NCI-H2227 treated with DMSO at 0.1 percent for 48 hours (cell line): ENCODE measurements at places on chromosomes 2 and 18.

DNA sequence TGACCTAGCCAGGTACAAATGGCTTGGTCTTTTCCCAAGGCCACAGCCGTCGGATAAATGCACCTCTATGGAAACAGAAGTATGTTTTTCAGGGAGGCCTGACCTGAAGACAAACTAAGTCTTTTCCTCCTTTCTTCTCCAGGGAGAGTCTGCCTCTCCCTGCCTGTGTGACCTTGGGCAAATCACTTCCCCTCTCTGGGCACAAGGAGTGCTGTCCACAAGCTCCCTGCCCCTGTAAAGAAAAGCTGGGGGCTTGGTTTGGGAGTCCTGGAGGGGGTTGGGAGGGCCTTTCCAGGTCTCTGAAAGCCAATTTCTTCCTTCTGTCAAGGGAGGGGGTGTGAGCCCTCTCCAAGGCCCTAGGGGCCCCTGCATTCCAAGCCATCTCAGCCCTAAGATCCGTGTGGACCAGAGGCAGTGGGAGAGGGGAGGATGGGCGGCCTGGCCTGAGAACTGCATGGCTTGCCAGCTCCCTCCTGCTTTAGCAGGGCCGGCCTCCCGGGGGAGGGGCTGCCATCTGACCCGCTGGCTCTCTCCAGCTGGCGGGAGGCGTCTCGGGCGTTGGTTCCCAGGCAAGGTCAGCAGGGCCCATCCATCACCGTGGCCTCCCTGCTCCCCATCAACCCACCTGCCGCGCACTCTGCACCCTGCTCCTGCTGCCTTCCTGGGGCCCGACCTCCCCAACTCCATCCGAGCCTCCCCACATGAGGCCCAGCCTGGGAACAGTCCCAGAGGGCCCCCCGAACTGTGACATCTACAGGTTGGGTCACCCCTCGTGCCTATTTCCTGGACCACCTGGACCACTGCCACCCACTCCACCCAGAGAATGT lies 61.4 kb downstream of the SMAD7 start:
- DNase-seq: no peak

- no peak for DNase-seq
Observed at GRCh38 chr2:216557413-216557812, 58.8 kb downstream of the RPL37A start.

- DNase-seq: no peak
Observed at GRCh38 chr2:3110994-3111666, 266.5 kb downstream of the EIPR1 start.

- no peak for DNase-seq
Observed at GRCh38 chr18:5900262-5900661, 4.9 kb upstream of the TMEM200C start.

DNA sequence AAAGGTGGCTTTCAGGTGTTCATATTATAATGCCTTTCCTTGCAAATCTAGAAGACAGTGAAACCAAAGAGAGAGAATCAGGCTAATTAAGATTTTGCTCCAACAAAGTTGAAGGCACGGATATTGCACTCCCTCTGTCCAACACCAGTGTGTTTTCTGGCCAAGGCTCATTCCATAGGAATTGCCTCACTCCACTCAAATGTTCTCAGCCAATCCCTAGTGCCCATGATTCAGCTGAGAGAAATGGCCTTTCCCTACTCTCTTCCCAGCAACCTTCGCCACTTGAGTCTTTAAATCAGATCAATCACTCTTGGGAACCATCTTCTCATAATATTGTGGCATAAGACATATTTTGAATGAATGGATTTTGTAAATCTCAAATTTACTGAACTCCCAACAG lies 768.2 kb upstream of the ACVR2A start:
- DNase-seq: no peak

DNA sequence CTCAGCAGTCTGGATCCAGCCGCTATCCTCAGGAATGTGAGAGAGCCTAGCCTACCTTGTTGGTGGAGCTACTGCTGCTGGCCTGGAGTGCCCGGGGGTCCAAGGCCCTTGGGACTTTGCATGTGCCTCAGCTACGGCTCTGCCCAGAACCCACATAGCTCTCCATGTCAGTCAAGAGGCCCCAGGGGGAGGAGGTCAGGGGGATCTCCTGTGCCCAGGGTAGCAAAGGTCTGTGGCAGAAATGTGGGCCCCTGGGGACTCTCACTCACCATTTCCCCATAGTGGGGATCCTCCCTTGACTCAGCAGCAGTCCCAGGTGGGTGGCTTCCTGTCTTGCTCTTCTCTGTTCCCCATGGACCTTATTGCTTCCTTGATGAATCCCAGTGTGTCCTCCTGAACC lies 342.7 kb upstream of the CHAC2 start:
- DNase-seq: no peak

DNA sequence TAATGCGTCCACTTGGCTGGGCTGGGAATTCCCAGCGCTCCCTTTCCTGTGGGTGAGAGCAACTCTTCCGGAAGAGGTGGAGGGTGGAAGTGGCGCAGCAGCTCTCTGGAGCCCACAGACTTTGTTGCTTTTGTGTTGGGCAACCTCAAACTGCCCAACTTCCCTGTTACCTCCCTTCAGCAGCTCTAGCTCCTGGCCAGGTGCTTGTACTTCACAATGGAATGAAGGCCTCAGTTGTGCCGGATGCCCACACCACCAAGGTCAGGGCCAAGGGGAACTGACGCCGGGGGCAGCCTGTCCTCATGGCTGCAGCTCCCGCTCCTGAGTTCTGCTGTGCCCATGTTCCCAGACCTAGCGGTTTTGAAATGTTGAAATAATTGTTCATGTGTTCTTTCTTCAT lies 322.9 kb downstream of the GALR1 start:
- no peak for DNase-seq

DNA sequence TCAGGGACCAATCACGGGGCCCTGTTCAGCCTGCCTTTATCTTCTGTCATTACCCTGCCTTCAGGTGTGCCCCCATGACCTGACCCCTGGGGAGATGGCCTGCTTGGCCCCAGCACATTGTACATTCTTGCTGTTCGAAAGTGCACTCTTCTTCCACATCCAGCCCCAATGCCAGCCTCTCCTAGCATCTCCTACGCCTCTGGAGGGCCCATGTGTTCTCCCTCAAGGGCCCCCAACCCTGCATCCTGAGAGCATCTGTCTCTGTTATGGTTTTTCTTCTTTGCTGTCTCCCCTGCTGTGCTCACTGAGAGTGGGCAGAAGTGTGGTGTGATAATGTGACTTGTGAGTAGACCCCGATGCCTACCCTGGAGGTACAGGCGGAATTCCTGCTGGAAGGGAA lies 41.5 kb upstream of the OTOS start:
- DNase-seq: no peak

DNA sequence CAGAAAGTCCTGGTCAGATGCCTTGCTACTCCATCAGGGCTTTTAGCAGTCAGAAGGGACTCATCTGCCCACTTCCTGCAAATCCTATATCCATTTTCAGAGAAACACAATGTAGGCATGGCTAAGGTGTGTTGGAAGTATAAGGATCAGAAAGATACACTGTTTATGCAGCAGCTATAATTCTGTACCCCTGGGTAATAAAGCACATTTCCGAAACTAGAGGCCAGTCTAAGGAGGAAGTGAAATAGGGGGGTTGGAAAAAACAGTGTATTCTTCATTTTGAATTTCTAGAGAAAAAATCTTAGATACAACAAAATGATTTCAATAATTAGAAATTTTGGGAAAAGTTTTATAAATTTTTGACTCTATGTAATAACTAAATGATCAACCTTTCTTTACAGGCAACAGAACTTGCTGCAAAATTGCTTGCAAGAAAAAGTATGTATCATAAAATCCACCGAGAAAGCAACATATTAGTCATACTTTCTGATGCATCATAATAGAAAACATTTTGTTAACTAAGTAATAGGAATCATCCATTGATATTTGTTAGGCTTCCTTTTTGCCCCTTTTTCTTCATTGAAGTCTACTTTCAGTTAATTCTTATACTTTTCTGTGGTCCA lies 47.4 kb downstream of the FSIP2 start:
- DNase-seq: no peak

- peak; percentile 54 for DNase-seq
Observed at GRCh38 chr2:47601568-47601967, 181.4 kb upstream of the MSH6 start.

GRCh38 chr2:152870239-152870638 lies 151.8 kb downstream of the ARL6IP6 start:
- DNase-seq: no peak

GRCh38 chr18:63071701-63072141 lies 247.8 kb downstream of the BCL2 start:
- no peak for DNase-seq

- no peak for DNase-seq
Observed at GRCh38 chr2:198890490-198890889, 567.2 kb downstream of the SATB2 start.

DNA sequence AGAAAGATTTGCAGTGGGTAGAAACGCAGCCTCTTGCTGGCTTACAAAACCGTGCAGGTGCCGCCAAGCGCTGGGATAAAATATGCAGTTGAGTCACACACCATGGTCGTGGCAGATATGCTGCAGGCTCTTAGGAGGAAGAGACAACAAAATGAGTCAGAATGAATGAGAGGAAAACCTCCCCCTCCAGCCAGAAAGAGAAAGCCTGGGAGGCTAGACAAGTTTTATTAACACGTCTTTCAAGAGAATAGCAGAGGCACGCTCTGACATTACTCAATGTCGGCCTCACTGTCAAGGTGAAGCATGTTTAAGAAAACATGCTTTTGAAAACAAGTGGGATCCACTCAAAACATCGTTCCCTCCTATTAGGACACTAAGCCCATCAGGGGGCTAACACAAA lies 37.1 kb upstream of the ZCCHC2 start:
- no peak for DNase-seq
